ENCODE measurements at places on chromosomes 3 and 15.

DNA sequence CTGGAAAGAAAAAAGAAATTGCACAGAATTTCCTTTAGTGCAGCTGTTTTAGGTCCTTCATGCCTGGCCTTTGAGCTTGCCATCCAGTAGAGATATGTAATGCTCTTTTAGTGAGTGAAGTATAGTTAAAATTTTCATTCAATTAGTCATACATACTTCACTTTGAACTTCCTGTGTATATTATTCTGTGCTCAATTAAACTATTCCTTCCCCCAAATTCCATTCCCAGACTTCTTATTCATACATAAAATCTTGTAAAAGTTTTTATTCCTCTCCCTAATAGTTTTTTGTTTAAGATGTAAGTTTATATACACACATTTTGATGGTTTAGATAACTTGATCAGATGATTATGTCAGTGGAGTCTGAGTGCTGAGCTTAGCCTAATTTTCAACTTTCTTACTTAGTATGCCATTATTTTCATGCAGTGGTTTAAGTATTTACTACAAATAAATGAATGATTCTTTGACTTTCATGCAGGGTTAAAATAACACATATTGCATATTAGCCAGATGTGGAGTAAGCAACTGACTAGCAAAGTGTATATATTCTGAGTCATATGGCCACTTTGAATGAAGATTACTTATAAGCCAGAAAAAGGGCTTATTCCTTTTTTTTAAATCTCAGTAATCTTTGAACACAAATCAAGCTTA lies 42.5 kb upstream of the ABHD10 start:
- DNase-seq: no peak

- DNase-seq: no peak
Measured at GRCh38 chr3:190865419-190865818, 2.9 kb upstream of the GMNC start.

DNA sequence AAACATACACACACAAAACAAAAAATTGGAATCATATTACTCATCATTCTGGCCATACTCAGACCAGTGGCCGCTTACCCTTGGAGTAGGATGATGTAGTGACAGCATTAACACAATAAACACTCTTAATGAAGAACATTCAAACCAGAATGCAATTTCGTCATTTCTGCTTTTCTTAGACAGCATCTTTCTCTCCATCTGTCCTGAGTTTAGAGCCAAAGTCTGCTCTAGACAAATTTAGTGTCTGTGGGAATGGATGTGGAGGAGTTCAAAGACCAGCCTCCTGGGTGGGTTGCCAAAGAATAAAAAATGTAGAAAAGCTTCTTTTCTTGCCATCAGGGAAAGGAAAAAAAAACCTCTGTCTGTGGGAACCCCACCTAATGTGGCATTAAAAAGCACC lies 212.4 kb upstream of the POU1F1 start:
- DNase-seq: no peak

- no peak for DNase-seq
Measured at GRCh38 chr15:74172701-74173379, 670 bp upstream of the ISLR start.

GRCh38 chr3:69300296-69300695 lies 85.6 kb downstream of the FRMD4B start:
- DNase-seq: no peak

DNA sequence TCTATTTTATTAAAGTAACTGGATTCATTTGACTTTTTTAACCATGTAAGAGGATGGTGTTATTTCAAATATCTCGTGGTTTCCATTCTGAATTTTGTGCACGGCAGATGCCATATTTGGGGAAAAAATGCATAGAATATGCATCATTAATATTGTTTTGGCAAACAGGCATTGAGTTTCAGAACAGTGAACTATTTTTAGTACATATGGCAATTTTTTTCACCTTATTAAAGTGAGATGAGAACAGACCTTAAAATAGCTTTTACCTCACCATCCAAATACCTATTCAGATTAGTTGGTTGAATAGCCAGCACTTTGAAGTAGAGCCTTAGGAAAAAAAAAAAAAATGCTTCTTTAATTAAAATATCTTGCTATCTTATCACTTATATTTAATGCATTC lies 117.3 kb upstream of the FLNB start:
- DNase-seq: no peak

DNA sequence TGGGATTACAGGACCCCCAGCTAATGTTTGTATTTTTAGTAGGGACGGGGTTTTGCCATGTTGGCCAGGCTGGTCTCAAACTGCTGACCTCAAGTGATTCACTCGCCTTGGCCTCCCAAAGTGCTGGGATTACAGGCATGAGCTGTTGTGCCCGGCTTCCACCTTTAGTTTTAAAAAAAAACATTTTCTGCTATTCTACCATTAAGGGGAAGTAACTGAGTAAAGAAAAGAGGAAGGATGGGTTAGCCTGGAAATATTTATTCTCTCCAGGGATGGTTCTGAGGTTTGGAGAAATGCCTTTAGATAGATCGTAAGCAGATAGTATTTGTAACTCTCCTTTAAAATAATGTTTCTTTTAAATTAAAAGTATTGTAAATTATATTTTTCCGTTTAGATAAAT lies 3.1 kb downstream of the AP4E1 start:
- no peak for DNase-seq

- DNase-seq: no peak
Measured at GRCh38 chr15:45744236-45744589, 109.4 kb downstream of the SQOR start.

DNA sequence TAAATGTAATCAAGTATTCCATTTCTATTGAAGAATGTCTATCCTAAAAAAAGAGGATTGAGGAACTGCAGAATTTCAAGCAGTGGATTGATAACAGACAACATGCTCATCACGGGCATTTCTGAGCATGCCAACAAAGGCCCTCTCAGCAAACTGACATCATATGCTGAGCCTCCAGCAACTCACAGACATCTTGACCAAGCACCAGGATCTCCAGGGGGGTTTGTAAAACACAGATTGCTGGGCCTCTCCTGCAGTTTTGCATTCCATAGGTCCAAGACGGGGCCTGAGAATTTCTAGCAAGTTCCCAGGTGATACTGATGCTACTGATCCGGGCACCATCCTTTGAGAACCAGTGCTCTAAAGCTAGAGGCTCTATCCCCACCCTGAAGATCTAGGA lies 85.0 kb downstream of the FOXP1 start:
- DNase-seq: no peak

- no peak for DNase-seq
Measured at GRCh38 chr15:36748366-36749115, 169.1 kb downstream of the CDIN1 start.

DNA sequence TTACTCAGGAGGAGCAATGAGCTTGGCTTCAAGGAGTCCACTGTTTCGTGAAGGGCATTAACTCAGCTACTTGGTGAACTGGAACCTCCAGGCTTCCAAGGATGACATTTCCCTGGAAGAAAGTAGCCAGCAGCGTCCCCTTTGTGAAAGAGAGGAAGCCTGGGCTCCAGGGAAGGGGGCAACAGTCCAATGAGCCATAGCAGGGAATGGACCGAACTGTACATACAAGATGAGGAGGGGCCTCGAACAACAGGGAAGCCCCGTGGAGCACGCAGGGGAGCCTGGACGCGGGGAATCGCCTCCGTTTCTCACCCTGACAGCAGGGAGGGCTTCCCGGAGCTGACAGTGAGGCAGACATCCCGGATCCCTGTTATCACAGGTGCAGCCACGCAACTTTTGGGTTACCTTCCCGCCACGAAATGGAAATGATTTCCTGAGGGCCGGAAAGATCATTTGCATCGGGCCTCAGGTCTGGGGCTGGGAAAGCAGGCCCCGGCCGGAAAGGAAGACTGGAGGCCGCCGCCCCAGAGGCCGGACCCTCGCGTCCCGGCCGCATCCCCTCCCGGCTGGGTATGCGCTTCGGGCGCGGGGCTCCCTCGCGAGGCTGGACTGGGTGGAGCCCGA lies 475 bp upstream of the SPINT1 start:
- DNase-seq: no peak

DNA sequence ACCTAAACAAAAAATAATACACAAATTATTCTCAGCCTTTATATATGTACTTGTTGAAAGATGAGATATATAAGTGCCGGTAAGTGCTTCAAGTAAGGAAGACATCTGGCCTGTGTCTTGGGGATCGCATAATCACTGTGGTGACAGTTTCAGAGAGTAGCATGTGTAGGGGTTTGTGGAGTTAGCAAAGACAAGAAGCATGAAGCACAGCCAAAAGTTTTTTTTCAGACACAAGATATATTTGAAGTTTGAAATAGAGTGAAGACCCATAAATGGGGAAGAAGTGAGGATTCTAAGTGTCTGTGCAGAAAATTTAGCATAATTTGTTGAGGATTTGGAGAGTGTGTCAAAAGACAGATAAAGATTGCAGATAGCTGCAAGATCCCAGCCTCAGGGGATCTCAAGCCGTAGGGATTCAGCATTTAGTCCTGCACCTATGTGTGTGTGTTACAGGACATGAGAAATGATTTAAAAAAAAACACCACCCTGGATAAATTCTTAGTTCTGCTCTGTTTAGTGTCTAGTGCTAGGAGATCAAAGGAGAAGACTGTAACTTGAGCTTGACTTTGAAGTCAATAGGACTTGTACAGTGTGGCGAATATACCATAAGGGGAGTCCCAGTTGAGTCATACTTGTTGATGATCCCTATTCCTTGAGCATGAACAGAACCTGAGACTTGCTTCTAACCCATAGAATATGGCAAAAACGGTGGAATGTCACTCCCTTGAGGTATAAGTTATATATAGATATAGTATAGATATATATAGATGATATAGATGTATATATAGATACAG lies 123.9 kb upstream of the GRM7 start:
- no peak for DNase-seq

- DNase-seq: no peak
Measured at GRCh38 chr3:127307112-127307835, 19.4 kb upstream of the PRR20G start.

GRCh38 chr3:56988458-56989168 lies 71.9 kb upstream of the SPATA12 start:
- DNase-seq: peak; percentile 41

DNA sequence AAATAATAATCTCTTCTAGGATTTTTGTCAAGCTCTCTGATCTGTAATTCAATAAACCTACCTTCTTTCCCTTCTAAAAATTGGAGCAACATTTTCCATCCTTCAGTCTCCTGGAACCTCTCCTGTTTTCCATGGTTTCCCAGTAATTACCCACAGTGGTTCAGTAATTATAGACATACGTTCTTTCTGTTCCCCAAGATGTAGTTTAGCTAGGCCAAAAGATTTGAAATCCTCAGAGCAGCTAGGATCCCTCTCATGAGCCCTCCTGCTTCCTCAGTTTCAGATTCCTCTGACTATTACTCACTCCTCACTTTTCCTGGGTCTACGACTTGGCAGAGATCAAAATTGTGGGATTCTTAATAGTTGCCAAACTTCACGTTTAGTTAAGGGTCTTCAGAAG lies 76.9 kb upstream of the IGSF10 start:
- no peak for DNase-seq

DNA sequence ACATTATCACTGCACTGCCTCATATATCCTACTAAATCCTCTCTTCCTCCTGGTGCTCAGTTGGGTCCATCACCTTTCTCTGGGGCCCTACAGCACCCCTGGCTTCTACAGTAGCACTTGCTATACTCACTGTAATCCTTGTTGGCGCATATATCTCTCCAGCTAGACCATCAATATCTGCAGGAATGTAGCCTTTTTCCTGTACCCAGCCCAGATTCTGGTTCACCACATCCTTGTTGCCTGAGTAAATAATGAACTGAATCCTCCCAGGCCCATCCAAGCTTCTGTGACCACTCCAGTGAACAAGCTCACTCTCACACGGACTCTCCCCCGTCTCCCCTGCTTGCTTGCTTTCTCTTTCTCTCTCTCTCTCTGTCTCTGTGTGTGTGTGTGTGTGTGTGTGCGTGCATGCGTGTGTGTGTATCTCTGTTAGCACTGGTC lies 62.5 kb upstream of the LIPC start:
- DNase-seq: no peak

DNA sequence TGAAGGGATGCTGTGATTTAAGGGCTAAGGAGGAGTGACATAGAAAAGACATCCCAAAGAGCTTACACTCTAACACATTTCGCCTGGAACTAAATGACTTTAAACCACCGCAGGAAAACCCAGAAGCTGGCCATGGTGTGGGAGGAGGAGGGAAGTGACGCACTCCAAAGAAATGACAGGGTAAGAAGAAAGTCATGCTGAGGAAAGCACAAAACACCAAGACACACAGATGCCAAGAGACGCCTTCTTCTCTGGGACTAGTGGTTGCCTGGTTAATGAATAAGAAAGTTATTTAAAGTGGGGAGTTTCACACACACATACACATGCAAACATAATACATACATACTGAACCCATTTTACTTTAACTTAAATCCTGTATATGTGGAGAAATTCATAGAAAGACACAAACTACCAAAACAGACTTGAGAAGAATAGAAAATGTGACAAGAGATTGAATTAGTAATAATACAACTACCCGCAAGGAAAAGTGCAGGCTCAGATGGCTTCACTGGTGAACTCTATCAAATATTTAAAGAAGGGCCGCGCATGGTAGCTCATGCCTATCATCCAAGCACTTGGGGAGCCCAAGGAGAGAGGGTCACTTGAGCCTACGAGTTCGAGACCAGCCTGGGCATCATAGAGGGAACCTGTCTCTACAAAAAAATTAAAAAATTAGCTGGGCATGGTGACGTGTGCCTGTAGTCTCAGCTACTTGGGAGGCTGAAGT lies 125.5 kb downstream of the NSMCE3 start:
- DNase-seq: no peak

- DNase-seq: no peak
Measured at GRCh38 chr3:46908294-46908985, 30.9 kb downstream of the PTH1R start.

DNA sequence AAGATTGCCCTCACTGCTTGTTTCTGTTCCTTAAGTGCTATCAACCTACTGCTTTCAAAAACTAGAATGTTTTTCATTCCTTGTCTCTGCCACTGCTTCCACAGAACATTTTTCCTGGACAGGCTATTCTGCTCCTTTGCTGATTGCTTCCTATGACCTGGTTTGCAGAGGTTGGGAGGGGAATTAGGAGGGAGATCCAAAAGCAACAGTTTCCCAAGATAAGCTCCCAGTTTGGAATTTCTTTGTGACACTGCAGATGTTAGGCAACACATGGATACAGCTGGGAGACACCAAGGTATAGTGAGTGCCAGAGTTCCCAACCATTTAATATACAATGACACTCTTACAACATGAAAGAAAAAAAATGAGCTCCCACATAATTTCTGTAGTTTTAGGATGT lies 1036.5 kb downstream of the ROBO2 start:
- no peak for DNase-seq

GRCh38 chr15:69013726-69014406 lies 629 bp upstream of the NOX5 start:
- no peak for DNase-seq

DNA sequence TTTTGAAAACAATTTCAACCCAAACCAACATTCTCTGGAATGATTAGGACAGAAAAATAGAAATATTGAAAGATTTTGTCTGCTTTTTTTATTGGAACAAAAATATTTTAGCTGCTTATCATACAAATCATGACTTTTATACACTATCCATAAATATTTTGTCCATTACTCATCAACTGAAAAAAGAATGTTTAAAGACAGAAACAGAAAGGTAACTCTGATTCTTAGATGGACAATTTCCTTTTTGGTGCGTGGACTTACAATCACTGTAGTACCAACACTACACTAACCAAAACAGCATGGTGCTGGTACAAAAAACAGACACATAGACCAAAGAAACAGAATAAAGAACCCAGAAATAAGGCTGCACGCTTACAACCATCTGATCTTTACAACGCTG lies 582.8 kb upstream of the CCDC54 start:
- DNase-seq: no peak

- DNase-seq: no peak
Measured at GRCh38 chr3:157119369-157119951, 40.5 kb downstream of the CCNL1 start.
